Neural crest cell (in vitro differentiated cells): ENCODE measurements at places on chromosomes 2 and 18.
A peak's percentile ranks its signal among the peaks of the same experiment; 100 is the strongest.

GRCh38 chr2:137700681-137701080 lies 263.6 kb upstream of the HNMT start:
- DNase-seq, result no peak

GRCh38 chr2:100285691-100286090 lies 36.6 kb downstream of the LONRF2 start:
- no peak for DNase-seq

DNA sequence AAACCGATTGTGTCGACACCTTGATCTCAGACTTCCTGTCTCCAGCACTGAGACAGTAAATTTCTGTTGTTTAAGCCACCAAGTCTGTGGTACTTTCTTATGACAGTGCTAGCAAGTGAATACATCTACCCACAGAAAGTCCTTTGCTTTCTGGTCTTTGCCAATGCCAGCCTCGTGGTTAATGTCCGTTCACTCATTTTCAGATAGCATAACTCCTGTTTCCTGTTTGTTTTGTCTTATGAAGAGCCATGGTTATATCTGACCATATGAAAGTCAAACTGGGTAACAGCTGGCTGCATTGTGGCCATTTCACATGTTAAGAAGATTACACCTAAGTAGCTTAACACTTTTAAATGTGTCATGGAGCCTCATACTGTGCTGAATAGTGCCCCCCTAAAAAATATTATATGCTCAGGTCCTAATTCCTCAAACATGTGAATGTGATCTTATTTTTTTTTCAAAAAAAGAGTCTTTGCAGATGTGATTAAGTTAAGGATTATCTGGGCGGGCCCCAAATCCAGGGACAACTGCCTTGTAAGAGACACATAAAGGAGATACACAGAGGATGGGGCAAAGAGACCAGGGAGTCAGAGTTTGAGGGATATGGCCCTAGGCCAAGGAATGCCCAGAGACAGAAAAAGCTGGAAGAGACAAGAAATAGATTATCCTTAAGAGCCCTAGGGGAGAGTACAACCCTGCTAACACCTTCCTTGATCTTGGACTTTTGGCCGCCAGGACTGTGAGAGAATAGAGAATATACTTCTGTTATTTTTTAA lies 118.0 kb downstream of the KCNE4 start:
- DNase-seq, result no peak

GRCh38 chr18:44742718-44743311 lies 62.1 kb downstream of the SETBP1 start:
- DNase-seq, result no peak

DNA sequence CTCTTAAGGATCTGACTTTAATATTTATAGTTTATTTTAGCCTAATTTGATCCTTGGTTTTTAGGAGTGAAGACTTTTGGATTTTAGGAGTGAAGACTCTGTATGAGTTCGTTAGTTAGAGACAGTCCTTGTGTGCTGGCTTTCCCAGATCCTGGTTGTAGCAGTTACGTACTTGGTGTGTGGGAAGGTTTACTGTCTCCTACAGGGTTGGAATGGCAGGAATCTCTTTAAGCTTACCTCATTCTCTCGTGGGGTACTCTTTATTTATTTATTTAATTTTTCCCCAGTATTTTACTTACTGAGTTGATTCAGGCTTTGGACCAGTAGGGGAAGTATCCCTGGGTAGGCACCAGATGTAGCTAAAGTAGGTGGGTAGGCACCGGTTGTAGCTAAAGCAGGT lies 1.8 kb upstream of the CXCR2 start:
- no peak for DNase-seq

GRCh38 chr2:226020956-226021355 lies 621.4 kb downstream of the NYAP2 start:
- DNase-seq, result no peak

- peak; percentile 58 for DNase-seq
These were observed 140.0 kb downstream of the MEIS1 start for GRCh38 chr2:66574701-66575624.

- no peak for DNase-seq
These were observed 31.2 kb upstream of the NTSR2 start for GRCh38 chr2:11701206-11701605.

DNA sequence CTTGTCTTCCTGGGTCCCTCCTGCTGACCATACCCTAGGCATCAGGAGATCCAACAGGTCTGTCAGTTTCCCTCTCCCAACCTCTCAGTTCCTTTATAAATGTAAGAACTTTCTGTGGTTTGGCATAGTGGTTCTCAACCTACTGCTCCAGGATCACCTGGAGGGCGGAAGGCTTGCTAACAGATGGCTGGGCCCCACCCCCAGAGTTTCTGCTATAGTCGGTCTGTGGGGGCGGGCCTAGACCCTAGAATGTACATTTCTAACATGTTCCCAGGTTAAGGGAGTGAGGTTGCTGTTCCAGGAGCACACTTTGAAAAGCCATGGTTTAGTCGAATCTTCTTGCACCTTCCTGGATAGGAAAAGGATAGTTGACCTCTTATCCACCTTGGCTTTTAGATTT lies 37.0 kb downstream of the HK2 start:
- no peak for DNase-seq

- no peak for DNase-seq
These were observed 145.0 kb upstream of the PELI1 start for GRCh38 chr2:64289251-64289650.

DNA sequence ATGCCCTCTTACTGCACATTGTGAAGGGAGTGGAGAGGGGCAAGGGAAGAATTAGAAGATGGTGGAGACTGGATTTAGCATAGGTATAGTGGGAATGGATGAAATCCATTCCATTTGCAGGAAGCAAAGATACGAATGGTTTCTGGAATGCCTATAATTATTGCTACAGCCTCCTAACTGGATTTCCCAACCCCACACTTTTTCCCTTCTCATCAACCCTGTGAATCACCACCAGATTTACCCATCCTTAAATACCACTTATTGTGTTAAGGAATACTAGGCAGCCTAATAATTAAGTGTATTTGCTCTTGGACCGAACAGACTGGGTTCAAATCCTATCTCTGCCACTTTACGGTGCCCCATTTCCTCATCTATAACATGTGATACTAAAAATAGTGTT lies 39.3 kb upstream of the CREB1 start:
- DNase-seq, result no peak

- DNase-seq, result no peak
These were observed 1285.9 kb upstream of the CELF4 start for GRCh38 chr18:38851526-38851925.

GRCh38 chr2:171515672-171516298 lies 6.5 kb upstream of the CYBRD1 start:
- no peak for DNase-seq

DNA sequence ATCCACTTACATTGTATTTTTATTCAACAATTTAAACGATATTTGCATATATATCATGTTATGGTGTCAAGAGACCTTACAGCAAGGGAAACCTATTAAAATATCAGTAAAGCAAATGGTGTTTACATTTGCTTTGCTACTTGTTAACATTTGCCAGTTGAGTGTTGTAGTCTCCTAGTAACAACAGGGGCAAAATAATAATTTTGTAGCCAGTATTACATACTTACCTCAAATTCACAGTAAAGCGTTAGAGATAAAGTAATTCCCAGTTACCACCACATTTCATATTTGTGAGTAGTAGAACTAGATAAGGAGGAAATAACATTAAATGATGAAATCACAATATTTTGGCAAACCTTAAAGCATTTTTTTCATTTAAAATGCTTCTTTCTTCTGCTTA lies 71.3 kb downstream of the FASTKD2 start:
- no peak for DNase-seq

GRCh38 chr2:14451312-14451711 lies 181.2 kb upstream of the LRATD1 start:
- DNase-seq, result no peak

DNA sequence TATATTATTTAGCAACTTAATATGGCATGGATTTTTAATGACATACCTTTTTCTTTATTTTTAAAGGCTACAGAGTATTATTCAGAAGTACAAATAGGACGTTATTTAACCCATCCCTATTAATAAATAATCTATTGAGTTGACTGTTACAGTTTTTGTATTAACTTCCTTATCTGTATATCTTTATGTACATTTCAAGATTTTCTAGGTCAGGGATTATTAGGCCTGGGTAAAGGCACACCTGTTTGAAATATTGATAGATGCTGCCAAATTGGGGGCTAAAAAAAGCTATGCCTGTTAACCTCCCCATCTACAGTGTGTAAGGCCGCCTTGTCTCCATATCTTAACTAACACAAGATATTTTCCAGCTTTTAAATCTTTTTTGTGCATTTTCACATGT lies 6.6 kb downstream of the NPAS2 start:
- DNase-seq, result no peak

- DNase-seq, result no peak
These were observed 78.2 kb downstream of the THNSL2 start for GRCh38 chr2:88248280-88248828.

DNA sequence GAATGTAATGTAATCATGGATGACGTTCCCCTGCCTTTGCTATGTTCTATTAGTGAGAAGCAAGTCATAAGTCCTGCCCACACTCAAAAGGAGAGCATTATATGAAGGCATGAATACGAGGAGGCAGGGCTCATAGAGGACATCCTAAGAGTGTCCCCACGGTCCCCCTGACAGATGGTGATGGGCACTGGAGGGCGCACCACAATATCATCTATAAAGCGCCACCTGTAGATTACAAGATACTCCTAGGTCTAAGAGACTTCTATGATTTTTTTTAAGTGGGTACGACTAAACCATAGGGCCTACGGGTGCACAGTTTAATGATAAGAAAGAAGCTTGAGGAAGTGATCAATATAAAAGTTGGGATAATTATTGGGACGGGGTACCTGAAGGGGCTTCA lies 131.0 kb downstream of the PAX3 start:
- no peak for DNase-seq

- DNase-seq, result no peak
These were observed 419.3 kb upstream of the ACVR2A start for GRCh38 chr2:147425437-147426029.

DNA sequence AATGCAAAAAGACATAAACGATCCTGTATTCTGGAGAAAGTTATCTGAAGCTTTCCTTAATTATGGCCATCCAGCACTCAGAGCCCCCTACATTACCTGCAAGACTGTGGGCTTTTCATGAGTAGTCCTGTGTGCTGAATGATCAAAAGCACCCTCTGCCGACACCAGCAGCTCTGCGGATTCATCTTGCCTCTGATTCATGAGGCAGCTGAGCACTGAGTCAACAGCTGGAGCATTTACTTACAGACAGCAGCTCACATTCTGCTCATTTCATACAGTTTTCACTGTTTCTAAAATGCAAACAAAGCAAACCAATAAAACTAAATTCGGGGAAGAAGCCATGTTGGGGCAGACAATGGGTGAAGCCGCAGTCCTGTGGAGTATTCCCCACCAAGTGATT lies 886.5 kb downstream of the CNTNAP5 start:
- no peak for DNase-seq

GRCh38 chr2:200625282-200625681 lies 39.5 kb downstream of the AOX1 start:
- DNase-seq, result no peak

- no peak for DNase-seq
These were observed 38.5 kb downstream of the HK2 start for GRCh38 chr2:74872389-74872836.

GRCh38 chr18:45637546-45638327 lies 22.5 kb downstream of the SLC14A2 start:
- DNase-seq, result no peak
